ENCODE measurements at places on chromosomes 1 and 21.

- DNase-seq: peak; percentile 14
These were observed 54.5 kb upstream of the PLXNA2 start for GRCh38 chr1:208298593-208299269.

- no peak for DNase-seq
These were observed 833.3 kb upstream of the PRMT6 start for GRCh38 chr1:106223213-106223612.

- DNase-seq: no peak
These were observed 7.0 kb downstream of the NAV1 start for GRCh38 chr1:201545851-201546492.

DNA sequence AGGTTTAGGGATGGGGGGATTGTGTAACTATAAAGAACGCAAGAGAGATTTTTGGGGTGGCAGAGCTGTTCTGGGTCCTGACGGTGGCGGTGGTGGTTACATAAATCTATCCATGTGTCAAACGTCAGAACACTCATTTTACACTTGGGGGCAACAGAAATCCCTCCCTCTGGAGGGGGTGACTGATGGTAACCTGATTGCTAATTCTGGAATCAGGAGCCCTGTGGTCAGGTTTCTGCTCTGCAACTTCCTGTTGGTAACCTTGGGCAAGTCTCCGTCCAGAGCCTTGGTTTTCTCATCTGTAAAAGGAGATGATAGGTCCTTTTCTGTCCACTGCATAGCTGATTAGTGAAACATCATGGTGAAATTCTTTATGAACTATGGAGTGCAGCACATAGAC is 40.9 kb downstream of the ALPL start:
- no peak for DNase-seq

- no peak for DNase-seq
These were observed 61.0 kb upstream of the ADARB1 start for GRCh38 chr21:45013260-45013841.

- no peak for DNase-seq
These were observed at the start of gene OR10K2 for GRCh38 chr1:158426137-158426536. OR10K2 (minus strand) TSS chr1:158426237; CDS start chr1:158420866, 5,371 bp downstream.

DNA sequence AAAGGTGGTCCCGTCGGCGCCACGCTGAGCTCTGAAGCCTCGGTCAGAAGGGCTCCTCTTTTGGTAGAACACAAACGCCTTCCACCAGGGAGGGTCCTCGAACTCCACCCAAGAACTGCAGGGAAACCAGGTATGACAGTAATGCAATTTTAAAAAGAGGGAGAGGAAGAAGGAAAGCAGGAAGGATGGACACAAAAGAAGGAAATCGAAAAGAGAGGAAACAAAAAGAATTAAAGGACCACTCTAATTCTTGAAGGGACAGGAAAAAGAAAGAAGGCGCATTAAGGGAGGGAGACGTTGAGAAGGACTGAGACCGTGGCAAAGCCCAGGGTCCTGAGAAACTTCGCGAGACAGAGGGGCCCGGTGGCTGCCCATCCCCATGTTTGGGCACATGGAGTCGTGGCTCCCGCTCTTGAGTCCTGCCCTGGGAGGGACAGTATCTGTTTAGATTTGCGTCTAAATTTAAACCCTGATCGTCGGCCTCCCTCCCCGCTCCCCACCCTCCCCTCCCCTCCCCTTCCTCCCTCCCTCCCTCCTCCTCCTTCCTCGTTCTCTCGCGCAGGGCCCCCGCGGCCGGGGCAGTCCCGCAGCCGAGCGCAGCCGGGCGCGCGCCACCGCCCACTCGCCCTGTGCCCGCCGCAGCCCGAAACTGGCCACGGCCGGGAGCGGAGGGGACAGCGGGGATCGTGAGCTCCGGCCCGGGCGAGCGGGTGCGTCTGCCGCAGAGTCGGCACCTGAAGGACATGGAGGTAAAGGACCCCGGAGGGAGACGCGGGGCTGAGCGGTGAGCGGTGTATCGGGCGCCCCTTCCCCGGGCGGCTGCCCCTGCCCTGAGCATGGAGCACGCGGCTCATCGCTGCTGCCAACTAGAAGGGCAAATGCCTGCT is at the start of gene RCSD1:
TSS of gene RCSD1 (plus strand) at position 552 of the 887 bp plus-strand sequence. CDS start at position 744, 192 bp downstream.
- peak; percentile 59 for DNase-seq

- DNase-seq: no peak
These were observed 134.5 kb upstream of the MROH9 start for GRCh38 chr1:170800812-170801211.

GRCh38 chr1:86832433-86832832 is 81.5 kb downstream of the SELENOF start:
- DNase-seq: no peak

GRCh38 chr1:109750920-109751319 is 10.1 kb upstream of the GSTM3 start:
- DNase-seq: no peak

GRCh38 chr21:43208561-43209332 is 39.9 kb downstream of the CRYAA start:
- no peak for DNase-seq

DNA sequence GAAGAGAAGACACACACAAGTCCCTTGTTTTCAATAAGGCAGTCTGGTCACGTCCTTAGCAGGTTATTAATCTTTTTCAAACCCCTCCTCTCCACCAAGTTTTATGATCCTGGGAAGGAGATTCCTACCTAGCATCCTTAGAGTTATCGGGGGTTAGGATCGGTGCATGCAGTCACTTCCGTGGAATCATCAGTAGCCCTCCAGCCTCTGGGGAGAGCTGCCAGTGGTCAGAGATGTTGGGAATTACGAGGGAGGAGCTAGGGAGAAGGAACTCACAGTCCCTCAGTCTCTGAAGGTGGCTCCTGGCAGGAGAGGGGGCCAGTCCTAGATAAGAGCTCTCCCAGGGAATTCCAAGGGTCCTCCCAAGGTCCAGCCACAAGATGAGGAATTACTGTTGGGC is 57.7 kb upstream of the ATP5PO start:
- no peak for DNase-seq

DNA sequence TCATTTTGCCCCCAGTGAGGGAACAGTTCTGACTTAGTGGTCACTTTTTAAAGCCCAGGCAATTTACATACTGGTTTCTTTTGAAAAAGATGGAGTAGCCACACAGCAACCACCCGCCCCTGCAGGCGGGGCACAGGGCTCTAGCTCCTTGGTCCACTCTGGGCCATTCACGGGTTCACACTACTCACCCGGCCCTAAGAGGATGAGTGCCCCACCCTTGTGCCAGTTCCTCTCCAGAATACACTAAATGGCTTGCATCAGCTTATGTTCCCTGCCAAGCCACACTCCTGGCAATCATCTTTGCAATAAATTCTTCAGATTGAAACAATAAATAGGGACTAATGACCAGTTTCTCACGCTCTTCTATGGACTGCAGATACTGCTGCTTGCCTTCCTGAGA is 15.7 kb upstream of the ATP13A2 start:
- no peak for DNase-seq

DNA sequence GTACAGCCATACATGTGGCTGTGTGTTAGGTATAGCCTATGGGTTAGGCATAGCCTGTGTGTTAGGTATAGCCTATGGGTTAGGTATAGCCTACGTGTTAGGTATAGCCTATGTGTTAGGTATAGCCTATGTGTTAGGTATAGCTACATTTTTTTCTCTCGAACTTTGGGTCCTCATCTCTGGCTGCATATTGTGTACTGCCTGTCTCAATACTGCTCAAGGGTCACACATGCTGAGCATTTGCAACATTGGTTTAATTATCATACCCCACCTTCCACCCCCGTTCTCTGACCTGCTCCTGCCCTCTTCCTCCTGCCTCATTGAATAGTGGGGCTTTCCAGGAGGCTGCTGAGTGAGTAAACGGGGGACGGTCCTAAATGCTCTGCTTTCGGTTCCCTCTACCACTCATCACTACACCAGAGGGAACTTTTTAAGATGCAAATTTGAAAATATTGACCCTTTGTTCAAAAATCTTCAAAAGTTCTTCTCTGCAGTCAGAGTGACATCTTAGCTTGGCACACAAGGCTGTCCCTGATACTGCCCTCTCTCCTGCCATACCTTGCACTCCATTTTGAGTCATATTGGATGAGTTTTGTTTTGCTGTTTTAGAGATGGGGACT is 17.8 kb downstream of the OR2B11 start:
- no peak for DNase-seq

DNA sequence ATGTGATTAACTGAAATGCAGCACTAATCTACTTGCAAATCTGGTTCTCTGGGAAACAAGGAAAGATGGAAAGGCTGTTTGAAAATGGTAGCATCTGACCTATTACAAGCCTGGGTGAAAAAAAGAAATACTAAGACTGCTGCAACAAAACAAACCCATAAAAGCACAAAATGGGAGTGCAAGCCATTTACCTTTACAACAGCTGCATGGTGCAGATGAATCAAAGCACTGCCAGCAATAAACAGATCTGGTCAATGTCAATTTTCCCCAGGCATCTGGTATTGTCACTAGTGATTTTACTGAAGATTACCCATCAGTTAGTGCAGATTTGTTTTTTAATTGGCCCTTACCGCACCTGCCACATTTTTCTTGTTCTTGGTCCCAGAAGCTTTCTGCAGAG is 1341.7 kb downstream of the PLA2G4A start:
- no peak for DNase-seq
